K562 (cell line): ENCODE measurements at places on chromosomes 7 and 10. TPM values are rescaled to one million over a fixed set of nuclear protein-coding genes. Genes with fewer than 3 reads are reported as not detected.

Gene ACTL6B
- total RNA-seq, result not detected in 2 replicates

Gene ETV1
- total RNA-seq, result 18.1 and 27.4 TPM in 2 replicates

Gene EEPD1
- total RNA-seq, result 0.71 and 1.9 TPM in 2 replicates

Gene LIPM
- not detected in 2 replicates for total RNA-seq

DNA sequence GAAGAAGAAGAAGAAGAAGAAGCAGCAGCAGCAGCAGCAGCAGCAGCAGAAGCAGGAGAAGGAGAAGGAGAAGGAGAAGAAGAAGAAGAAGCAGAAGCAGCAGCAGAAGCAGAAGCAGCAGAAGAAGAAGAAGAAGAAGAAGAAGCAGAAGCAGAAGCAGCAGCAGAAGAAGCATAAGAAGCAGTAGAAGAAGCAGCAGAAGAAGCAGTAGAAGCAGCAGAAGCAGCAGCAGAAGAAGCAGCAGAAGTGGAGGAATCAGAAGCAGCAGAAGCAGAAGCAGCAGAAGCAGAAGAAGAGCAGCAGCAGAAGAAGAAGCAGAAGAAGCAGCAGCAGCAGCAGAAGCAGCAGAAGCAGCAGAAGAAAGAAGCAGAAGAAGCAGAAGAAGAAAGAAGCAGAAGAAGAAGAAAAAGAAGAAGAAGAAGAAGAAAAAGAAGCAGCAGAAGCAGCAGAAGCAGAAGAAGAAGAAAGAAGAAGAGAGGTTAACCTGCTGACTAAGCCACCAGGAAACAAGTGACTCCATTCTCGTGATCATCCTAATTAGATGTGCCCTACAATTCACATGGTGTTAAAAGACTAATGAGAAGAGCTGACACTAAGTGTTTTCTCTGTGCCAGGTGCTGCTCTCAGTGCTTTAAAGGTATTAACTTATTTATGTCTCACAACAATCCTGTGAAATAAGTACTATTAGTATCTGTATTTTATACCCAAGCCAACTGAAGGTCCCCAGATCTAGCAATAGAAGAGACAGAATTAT is 11.6 kb downstream of the CDNF start:
- DNase-seq, result no peak
- no peak overlapping the region for H3K4me3 ChIP-seq
- H3K36me3 ChIP-seq, result no peaks in the 10 kb centered on the region
- peaks cover 2% of the 10 kb centered on the region; the same call in 1 of the 3 replicates for H3K27me3 ChIP-seq
- no peaks in the 10 kb centered on the region for H3K4me1 ChIP-seq

GRCh38 chr10:650886-651615 is 38.4 kb downstream of the DIP2C start:
- DNase-seq, result no peak
- H3K27ac ChIP-seq, result no peak overlapping the region
- H3K4me1 ChIP-seq, result no peaks in the 10 kb centered on the region
- H3K4me3 ChIP-seq, result no peak overlapping the region
- H3K27me3 ChIP-seq, result peaks cover 28% of the 10 kb centered on the region

- no peaks in the 10 kb centered on the region for H3K36me3 ChIP-seq
- H3K27ac ChIP-seq, result no peak overlapping the region
- H3K4me3 ChIP-seq, result no peak overlapping the region
- peaks cover 11% of the 10 kb centered on the region; the same call in 1 of the 2 replicates for H3K27me3 ChIP-seq
Observed at GRCh38 chr7:108335269-108335918, 120.8 kb downstream of the NRCAM start.

DNA sequence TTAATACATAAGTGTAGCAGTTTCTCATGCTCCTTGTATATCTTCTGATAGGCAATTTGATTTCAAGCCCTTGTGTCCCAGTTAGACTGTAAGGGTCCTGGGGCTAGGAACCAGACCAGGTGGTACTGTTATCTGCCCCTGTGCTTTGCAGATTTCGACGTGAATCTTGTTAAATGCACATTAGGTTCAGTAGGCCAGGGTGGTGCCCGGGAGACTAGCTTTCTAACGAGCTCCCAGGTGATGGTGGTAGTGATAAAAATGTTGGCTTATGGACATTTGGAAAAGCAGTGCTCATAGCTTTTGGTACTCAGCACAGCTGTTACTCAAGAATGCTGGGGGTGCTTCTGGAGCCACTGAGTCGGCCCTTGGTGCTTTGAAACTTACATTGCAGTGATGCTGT is 64.2 kb downstream of the PRPF18 start:
- no peaks in the 10 kb centered on the region for H3K27me3 ChIP-seq
- no peak overlapping the region for H3K4me3 ChIP-seq
- no peak overlapping the region for H3K27ac ChIP-seq

- no peaks in the 10 kb centered on the region for H3K27me3 ChIP-seq
- no peaks in the 10 kb centered on the region for H3K4me1 ChIP-seq
- DNase-seq, result no peak
- no peaks in the 10 kb centered on the region for H3K36me3 ChIP-seq
Observed at GRCh38 chr7:95209276-95209675, 115.1 kb downstream of the PON1 start.

- no peaks in the 10 kb centered on the region for H3K27me3 ChIP-seq
- peak overlapping the region; percentile 84 for H3K4me3 ChIP-seq
- H3K4me1 ChIP-seq, result peaks cover 23% of the 10 kb centered on the region
- peak overlapping the region; percentile 47; the same call in 2 of the 3 replicates for H3K27ac ChIP-seq
- DNase-seq, result peak; percentile 34
Observed at GRCh38 chr10:6578795-6579182, 1.3 kb downstream of the PRKCQ start.

- H3K27me3 ChIP-seq, result no peaks in the 10 kb centered on the region
- no peaks in the 10 kb centered on the region for H3K36me3 ChIP-seq
- no peak for DNase-seq
- H3K27ac ChIP-seq, result no peak overlapping the region
- peaks cover 21% of the 10 kb centered on the region for H3K4me1 ChIP-seq
Observed at GRCh38 chr7:128899392-128899791, 11.1 kb downstream of the KCP start.

GRCh38 chr10:5314840-5315239 is 49.9 kb upstream of the UCN3 start:
- H3K4me1 ChIP-seq, result peaks cover 6% of the 10 kb centered on the region; the same call in 1 of the 2 replicates
- no peak overlapping the region for H3K4me3 ChIP-seq
- DNase-seq, result no peak
- H3K27me3 ChIP-seq, result no peaks in the 10 kb centered on the region

DNA sequence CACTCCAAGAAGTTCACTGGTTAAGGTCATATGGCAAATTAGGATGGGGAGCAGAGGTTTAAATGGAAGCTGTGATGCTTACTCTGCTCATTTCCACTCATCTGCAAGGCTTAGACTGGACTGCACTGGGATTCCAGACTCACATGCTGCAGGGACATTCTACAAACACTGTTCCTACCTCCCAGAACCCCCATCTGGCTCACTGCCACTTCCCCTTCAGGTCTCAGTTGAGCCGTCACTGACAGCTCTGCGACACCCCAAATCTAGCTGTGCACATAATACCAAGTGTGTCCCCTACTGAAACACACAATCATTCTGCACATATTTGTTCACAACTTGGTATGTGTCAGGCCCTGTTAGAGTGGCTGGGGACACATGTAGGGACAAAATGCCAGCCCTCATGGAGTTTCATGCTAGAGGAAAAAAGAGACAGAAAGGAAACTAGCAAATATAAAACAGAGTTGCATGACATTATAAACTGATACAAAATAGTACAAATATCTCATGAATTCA is 5.4 kb downstream of the PRKCQ start:
- H3K4me3 ChIP-seq, result no peak overlapping the region
- H3K36me3 ChIP-seq, result no peaks in the 10 kb centered on the region; the same call in 2 of the 3 replicates
- H3K27ac ChIP-seq, result no peak overlapping the region
- peaks cover 12% of the 10 kb centered on the region; the same call in 2 of the 3 replicates for H3K4me1 ChIP-seq
- no peaks in the 10 kb centered on the region for H3K27me3 ChIP-seq

DNA sequence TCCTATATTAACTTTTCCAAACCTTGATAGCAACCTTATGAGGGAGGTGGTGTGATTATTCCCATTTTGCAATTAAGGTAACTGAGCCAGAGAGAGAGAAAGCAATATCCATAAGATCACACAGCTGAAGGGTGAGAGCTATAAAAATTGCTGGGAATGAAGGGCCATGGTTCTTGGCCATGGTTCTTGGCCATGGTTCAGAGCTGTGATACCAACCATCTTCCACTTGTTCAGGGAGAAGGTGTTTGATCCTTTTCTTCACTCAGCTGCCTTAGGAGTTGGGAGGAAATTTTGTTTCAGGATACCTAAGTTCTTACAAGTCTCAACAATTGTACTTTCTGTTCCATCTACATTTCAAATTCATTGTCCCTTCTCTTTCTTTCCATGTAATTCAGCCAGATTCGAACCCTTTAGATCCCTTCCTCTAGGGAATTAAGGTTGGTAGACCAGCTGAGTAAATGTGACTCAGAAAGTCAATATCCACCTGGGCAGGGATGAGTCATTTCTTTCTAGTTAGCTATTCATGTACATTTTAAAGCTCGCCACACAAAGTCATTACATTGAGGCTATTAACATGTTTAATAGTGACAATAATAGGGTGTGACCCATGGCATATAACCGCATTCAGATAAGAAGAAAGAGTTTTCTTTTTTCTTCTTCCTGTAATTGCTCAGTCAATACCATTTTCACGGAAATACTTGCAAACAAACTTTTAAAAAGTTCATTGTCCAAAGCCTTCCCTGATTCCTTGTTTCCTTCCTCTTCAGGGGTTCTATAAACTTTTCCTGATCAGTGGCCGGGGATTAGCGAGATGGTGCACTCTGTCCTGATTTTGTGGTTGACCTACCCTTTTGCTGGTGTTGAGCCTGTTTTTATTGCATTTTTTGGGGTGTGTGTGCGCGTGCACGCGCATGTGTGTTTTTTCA is 143.4 kb downstream of the TCF7L2 start:
- no peak overlapping the region for H3K4me3 ChIP-seq
- H3K4me1 ChIP-seq, result peaks cover 23% of the 10 kb centered on the region; the same call in 2 of the 3 replicates
- H3K27ac ChIP-seq, result no peak overlapping the region
- H3K36me3 ChIP-seq, result no peaks in the 10 kb centered on the region
- DNase-seq, result no peak
- H3K27me3 ChIP-seq, result no peaks in the 10 kb centered on the region

DNA sequence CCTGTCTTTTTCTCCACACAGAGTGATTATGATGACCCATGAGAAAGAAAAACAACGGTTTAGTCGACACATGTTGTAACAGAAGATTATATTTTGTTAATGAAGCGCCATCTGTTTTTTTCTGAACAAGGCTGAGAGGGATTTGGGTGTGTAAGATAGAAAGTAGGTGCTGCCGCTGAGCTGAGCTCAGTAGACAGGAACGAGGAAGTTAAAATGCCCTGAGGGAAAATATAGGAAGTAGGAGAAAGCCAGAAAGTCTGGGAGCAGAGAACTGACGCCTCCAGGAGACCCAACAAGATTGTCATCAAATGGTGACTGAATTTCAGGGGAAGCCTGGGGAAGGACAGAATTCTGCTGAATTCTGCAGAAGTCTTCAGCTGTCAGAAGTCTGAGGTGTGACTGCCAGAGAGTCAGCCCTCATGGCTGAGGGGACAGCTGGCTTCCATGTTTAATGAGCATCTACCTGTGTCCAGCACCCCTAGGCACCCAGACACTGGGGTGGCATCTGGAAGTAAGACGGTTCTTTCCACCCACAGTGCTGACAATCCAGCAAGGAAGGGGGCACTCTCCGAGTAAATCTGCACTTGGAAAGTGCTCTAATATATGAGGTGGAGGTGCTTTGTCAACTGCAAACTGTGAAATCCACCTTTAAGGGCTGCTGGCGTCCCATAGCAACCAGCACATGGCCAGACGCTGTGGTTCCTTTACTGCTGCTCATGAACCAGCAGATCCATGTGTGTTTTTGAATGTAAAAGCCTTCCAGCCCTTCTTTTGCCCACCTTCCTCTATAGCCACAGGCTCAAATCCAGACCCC is 12.5 kb upstream of the TSPAN15 start:
- no peak for DNase-seq
- peaks cover 40% of the 10 kb centered on the region for H3K27me3 ChIP-seq
- peaks cover 10% of the 10 kb centered on the region; the same call in 1 of the 2 replicates for H3K4me1 ChIP-seq
- H3K27ac ChIP-seq, result no peak overlapping the region
- no peak overlapping the region for H3K4me3 ChIP-seq
- no peaks in the 10 kb centered on the region for H3K36me3 ChIP-seq

GRCh38 chr7:133573554-133574265 is 320.8 kb downstream of the EXOC4 start:
- no peak for DNase-seq
- no peaks in the 10 kb centered on the region for H3K36me3 ChIP-seq
- H3K4me3 ChIP-seq, result no peak overlapping the region
- H3K27ac ChIP-seq, result no peak overlapping the region

DNA sequence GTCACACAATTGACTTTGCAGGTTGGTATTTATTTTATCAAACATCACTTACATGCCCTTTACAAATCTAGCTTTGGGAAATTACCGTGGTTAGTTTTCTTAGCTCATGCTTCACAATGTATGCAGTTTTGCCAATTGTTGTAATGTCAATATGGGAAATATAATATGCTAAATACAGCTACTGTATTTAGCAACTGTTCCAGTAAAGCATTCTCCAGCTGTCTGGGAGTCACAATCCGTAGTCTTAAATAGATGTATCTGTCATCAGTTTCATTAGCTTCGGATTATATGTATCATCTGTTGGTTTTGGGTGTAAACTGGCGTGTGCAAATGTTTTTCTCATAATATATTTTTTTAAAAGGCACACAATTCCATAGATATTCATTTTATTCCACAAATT is 19.4 kb upstream of the AHR start:
- H3K36me3 ChIP-seq, result no peaks in the 10 kb centered on the region
- H3K4me1 ChIP-seq, result no peaks in the 10 kb centered on the region
